Stimulated activated naive CD8-positive, alpha-beta T cell treated with anti-CD3 and anti-CD28 coated beads, Interleukin-15, Interleukin-2, amounts not matched to agents 100 U/mL and 50 U/mL, for 24 hours (primary cell): ENCODE measurements at places on chromosomes 6 and 20.

DNA sequence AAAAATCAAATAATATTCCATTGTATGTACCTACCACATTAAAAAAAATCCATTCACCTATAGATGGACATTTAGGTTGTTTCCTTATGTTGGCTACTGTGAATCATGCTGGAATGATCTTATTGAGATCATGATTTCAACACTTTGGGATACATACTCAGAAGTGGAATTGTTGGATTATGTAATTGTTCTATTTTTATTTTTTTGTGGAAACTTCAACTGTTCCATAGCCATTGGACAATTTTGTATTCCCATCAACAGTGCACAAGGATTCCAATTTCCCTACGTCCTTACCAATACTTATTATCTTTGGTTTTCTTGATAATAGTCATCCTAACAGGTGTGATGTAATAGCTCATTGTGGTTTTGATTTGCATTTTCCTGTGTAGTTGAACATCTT lies 834.0 kb downstream of the MAFB start:
- no peak for DNase-seq

DNA sequence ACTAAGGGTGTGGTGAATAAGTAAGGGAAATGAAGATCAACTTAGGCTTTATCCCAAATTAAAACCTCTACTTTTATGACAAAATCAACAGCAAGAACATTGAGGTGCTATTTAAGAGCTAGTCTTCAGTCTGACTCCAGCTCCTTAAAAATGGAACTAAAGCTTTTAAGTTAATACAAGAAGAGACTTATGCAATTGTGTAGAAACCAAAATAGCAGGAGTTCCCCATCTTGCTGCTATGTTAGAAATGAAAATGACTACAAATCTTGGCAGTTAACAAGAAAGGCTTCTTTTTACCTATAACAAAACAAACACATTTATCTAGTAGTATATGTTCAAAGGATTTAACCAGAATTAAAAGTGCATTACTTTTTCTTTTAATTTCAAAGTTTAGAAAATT lies 25.7 kb downstream of the HMGN3 start:
- no peak for DNase-seq

DNA sequence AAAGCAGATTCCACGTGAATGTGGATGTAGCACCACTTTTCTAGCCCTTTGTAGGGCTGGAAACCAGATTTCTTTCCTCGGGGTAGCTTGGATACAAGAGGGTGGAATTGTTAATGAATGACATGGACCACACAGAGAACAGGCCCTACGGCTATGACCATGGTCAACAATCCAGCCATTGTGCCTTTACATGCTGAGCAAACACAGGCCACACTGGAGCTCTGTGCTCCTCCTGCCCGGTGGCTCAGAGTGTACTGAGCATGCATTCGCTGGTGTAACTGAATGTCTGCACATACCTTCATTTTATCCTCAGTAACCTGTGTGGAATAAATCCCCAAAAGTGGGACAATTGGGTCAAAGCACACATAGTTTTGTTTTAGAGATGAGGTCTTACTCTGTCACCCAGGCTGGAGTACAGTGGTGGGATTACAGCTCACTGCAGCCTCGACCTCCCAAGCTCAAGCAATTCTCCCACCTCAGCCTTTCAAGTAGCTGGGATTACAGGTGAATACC lies 32.8 kb downstream of the LRP11 start:
- DNase-seq: no peak

GRCh38 chr6:146056506-146056905 lies 27.6 kb downstream of the GRM1 start:
- DNase-seq: no peak

- DNase-seq: no peak
These were observed 8.2 kb upstream of the VEGFA start for GRCh38 chr6:43761666-43762409.

DNA sequence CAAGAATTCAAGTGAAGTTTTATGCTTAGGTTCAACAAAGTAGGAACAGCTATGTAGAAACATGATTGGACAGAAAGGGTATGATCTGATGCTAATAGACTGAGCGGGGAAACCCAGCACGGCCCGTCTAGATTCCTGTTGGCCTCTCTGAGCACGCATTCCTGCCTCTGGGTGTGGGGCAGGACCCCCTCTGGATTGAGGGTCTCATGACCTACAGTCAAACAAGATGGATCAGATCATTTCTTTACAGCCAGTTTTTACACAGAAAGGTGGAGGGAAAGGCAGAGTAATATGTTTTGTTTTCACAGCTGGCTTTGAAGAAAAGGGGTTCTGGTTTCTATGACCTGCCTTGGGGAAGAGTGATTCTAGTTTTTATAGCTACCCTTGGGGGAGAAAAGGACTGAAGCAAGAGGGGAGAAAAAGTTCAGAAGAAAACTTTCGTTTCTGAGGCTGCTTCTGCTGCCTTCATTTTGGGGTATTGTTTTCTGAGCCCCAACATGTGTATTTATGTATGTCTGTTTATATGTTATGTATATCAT lies 99.6 kb upstream of the SLC22A16 start:
- DNase-seq: no peak

GRCh38 chr6:137487869-137488149 lies 6.4 kb downstream of the OLIG3 start:
- DNase-seq: no peak

GRCh38 chr6:115643762-115644161 lies 416.9 kb downstream of the FRK start:
- DNase-seq: no peak

- no peak for DNase-seq
These were observed 297.3 kb upstream of the KCNQ5 start for GRCh38 chr6:72324591-72324990.

DNA sequence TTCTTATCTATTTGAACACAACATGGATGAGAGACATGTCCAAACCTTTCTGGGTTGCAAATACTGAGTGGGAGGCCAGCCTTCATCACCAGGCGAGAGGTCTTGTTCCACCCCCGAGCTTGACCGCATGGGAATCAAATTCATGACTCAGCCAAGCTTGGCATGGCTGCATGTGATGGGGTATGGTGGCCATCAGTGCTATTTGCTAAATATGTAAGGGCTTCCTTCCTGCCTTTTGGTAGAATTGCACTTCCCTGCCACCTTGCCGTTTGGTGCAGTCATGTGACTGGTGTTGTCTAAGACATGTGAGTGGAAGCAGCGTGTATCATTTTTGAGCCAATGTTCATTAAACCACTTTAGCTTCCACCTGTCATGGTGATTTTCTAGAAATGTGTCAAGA lies 508.9 kb upstream of the SULF2 start:
- no peak for DNase-seq

DNA sequence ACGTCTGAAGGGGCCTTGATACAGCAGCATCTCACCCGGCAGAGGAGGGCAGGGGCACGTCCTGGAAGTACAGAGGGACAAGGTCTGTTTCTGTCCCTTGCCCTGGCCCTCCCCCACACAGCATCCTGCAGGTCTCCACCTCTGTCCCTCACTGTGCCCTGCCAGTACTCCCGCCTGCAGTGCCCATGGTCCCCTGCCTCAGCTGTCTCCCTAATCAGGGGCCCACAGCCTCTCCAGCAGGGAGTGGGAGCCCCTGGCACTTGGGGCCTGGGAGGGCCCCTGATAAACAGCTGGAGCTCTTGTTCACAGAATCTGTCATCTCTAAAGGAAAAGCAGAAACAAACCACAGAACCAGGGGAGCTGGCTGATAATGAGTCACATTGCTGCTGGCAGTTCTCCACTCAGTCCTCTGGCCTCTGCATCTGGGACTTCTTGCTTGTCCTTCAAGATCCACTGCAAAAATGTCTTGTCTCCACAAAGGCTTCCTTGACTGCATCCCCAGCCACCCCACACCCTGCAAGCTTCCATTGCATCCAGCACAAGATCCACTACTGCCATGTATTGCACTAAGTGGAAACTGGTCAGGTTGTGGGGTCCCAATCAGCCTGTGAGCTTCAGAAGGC lies 33.2 kb upstream of the TAF8 start:
- peak; percentile 63 for DNase-seq
